ENCODE measurements at places on chromosomes 5 and 9. TPM values are rescaled to one million over a fixed set of nuclear protein-coding genes. Genes with fewer than 3 reads are reported as not detected.

Gene PCDHA13
- 1.8 TPM for total RNA-seq

Gene PPP3R2
- not detected for total RNA-seq

Gene HSPA5
- total RNA-seq: 358 TPM

Gene PAEP
- not detected for total RNA-seq

Gene PKD2L2
- not detected for total RNA-seq

Gene ZNF169
- total RNA-seq: 7.9 TPM

Gene DCTN3
- total RNA-seq: 92.0 TPM

Gene PPP1R26
- total RNA-seq: 22.0 TPM

Gene FOXD4
- total RNA-seq: 0.60 TPM

Gene CDC25C
- total RNA-seq: 0.25 TPM

Gene LCN1
- total RNA-seq: not detected

Gene GPR21
- 4.1 TPM for total RNA-seq

Gene ISOC1
- 12.4 TPM for total RNA-seq

Gene MCTP1
- total RNA-seq: 19.3 TPM

Gene LPCAT1
- 46.5 TPM for total RNA-seq

Gene MARVELD2
- 41.2 TPM for total RNA-seq

Gene RAB3C
- 3.7 TPM for total RNA-seq

Gene SLC34A1
- total RNA-seq: 0.91 TPM

Gene FBP1
- total RNA-seq: 27.3 TPM

Gene CKMT2
- 3.7 TPM for total RNA-seq

Gene HAUS6
- 7.8 TPM for total RNA-seq

Gene WWC1
- 174 TPM for total RNA-seq

Gene CDX1
- total RNA-seq: not detected

Gene MLANA
- total RNA-seq: not detected

Gene SPINK7
- total RNA-seq: not detected

Gene N4BP3
- total RNA-seq: 5.6 TPM

Gene KCNMB1
- total RNA-seq: 4.5 TPM

Gene OR4F3
- not detected for total RNA-seq

Gene TEK
- 32.6 TPM for total RNA-seq

Gene DMGDH
- total RNA-seq: 10.4 TPM

Gene NTNG2
- 2.2 TPM for total RNA-seq

Gene ANKRD55
- 1.2 TPM for total RNA-seq

Gene PCDHGB3
- 4.4 TPM for total RNA-seq

Gene SHOC1
- total RNA-seq: 0.16 TPM

Gene CDKN2B-AS1
- 0.82 TPM for total RNA-seq

Gene PDE8B
- 4.5 TPM for total RNA-seq

Gene LHX3
- total RNA-seq: not detected

Gene RECK
- 10.4 TPM for total RNA-seq

Gene CER1
- total RNA-seq: not detected

Gene SAXO1
- total RNA-seq: 0.35 TPM

Gene PTAR1
- 61.4 TPM for total RNA-seq

Gene GRIA1
- total RNA-seq: 0.50 TPM

Gene ELAVL2
- 0.35 TPM for total RNA-seq

Gene RETREG1
- 104 TPM for total RNA-seq

Gene QRFP
- total RNA-seq: not detected
